ENCODE measurements at places on chromosomes 2 and 18. TPM values are rescaled to one million over a fixed set of nuclear protein-coding genes. Genes with fewer than 3 reads are reported as not detected.
A peak's percentile ranks its signal among the peaks of the same experiment; 100 is the strongest.

DNA sequence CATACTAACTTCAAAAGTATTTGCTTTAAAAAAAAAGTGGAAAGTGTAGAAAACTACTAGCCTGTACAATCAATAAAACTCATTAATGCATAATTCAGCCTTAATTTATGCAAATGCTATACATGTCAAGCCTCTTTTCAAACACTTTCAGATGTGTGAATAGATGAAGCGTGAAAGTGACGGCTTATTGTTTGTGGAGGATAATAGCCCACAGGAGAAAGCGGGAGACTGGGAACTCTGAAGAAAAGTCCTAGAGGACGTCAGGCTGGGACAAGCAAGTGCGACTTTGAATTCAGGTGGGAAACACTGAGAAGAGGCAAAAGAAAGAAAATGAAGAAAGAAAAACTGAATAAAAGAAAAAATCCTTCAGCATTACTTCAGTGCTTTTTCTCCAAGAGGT lies 108.5 kb downstream of the STK39 start:
- DNase-seq, result no peak

GRCh38 chr2:133420788-133421187 lies 147.5 kb downstream of the NCKAP5 start:
- DNase-seq, result no peak

- DNase-seq, result no peak
Measured at GRCh38 chr2:65319674-65320041, 92.0 kb downstream of the ACTR2 start.

- DNase-seq, result no peak
Measured at GRCh38 chr2:208046686-208047085, 21.4 kb upstream of the PLEKHM3 start.

Gene DSG1
- not detected for total RNA-seq

DNA sequence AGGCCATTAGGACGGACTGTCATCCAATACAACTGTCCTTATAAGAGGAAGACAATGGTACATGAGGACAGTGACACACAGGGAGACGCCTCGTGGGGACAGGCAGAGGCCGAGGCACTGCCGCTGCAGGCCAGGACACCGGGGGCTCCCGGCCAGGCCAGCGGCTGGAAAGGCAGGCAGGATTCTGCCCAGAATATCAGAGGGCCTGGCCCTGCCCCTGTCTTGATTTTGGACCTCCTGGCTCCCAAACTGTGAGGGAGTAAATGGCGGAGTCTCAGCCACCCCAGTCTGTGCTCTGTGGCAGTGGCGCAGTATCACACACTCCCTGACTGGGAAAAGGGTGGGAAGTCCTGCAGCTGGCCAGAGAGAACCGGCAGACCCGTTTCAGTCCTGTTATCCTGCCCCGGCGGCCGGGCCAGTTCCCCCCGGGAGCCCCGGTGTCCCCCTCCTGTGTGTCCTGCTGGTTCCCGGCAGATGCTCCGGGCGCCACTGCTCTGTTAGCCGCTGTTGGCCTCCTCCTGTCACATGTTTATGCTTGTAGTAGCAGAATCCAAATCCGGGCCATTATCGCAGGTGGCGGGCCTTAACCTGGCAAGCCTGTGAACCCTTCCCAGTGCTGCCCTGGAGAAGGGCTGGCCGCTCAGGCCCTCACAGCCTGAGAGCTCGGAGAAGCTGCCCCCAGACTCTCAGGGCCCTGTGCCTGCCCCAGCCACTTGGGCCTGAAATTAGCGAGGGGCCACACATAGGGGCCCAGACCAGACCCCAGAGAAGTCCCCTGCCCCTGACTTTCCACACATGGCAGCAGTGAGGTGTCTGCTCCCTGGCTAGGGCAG lies 31.4 kb upstream of the TAF1B start:
- no peak for DNase-seq

Gene PIEZO2
- not detected for total RNA-seq

Gene GALR1
- total RNA-seq, result not detected

Gene CELF4
- total RNA-seq, result not detected

DNA sequence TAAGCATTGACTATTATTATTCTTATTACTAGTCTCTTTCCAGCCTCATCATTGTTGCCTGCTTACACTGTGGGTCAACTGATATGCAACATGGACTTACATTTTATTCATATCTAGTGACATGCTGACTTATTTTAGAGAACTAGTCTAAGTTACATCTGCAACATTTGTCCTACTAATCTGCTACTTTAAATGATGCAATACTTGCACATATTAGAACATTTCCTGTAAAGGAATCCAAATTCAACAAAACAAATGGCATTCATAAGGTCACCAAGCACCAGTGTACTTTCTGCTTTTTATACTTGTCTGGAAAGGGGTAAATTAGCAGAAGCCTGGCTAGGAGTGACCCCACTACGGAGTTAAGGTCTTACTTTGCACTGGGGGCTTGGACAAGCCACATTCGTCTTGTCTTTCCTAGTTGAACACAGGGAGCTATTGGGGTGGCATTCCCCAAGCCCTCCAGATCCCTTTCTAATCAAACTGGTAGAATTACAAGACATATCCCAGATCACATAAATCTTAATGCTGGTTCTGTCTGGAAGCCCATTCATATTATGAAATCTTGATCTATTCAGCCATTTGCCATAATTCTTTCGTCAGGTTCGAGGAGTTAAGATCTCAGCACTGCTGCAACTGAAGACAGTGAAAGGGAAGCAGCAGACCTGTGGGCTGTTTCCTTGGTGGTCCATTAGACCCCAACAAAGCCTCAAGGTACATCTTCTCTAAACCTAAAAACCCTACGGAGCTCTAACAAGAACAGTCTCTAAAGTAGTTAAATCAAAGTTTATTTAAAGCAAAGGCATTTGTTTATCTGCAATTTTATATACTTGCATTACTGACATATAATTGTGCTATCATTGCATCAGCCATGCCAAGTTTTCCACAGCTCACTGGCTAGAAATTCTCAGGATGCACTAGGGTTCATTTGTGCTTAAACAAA lies 49.9 kb upstream of the RTN4 start:
- peak; percentile 88 for DNase-seq

Gene DAPL1
- total RNA-seq, result not detected

GRCh38 chr2:190718652-190719526 lies 70.0 kb downstream of the NAB1 start:
- peak; percentile 35 for DNase-seq

DNA sequence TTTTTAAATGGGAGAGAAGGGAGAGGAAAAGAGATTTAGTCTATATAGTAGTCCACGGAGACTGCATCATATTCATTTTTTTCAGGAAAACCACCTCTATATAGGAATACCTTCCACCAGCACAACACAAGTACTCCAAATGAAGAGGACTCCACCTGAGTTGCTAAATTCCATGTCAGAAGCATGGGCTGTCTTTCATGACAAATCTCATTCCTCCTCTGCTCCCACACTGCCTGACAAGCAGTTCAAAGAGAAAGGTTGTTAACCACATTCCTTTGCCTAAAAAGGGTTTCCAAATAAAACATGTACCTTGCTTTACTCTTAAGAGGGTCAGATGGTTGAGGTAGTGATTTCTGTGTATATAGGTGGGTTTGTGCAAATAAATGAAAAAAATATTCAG lies 122.0 kb downstream of the TMEFF2 start:
- no peak for DNase-seq

Gene TXNDC2
- 0.17 TPM for total RNA-seq

DNA sequence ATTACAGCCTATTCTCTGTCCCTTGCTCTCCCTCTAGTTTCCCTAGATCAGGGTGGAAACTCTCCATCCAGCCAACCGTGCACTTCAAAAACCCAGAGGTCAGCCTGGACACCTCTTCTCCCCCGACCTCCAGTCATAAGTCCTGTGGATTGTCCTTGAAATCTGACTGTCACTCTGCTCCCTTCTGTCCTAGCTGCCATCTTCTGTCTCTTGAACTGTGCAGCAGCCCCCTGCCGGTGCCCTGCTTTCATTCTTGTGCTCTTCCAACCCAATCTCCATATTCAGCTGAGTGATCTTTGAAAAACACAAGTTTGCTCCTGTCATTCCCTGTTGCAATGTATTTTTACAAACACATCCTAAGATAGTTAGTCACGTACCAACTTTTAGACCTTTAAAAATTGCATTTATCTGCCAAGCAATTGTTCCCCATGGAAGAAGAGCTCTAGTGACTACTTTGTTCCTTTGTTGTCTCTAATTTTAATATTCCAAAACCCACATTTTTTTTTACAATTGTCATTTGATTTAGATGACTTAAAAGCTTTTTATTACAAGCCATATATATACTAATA lies 254.3 kb downstream of the CAMKMT start:
- DNase-seq, result no peak

- no peak for DNase-seq
Measured at GRCh38 chr2:19848952-19849351, 52.8 kb downstream of the TTC32 start.

DNA sequence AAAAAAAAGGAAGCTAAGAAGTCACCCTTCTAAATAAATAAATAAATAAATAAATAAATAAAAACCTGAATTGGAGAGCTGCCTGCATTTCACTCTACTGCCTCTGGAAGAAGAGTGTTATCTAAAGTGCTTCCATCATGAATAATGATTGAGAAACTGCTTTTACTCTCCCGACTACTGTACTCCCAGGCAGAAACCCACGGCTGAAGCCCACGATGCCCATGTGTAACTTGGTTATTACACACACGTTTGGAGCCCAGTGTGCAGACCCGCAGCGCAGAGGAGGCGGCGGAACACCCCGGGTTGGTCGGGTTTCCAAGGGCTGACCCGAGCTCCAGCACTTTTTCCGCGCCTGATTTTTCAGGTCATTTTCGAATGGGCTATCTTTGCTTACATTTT lies 697 bp upstream of the SPATS2L start:
- DNase-seq, result no peak

Gene CEP68
- 8.0 TPM for total RNA-seq

DNA sequence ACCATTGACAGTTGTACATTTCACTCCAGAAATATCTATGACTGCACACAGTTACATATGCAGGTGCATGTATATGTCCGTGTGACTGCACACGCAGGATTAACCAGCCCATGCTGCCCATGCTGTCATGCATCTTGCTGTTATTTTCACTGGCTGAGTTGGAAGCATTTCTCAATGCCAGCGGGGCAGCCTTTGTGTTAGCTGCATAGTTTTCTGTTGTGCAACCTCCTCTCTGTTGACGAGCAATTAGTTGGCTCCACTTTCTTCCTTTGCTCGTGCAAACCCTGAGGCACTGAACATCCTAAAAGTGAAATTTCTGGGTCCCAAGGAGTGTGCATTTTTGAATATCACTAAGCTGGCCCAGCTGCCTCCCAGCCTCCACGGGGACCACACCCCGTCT lies 133.4 kb upstream of the GLI2 start:
- DNase-seq, result no peak

DNA sequence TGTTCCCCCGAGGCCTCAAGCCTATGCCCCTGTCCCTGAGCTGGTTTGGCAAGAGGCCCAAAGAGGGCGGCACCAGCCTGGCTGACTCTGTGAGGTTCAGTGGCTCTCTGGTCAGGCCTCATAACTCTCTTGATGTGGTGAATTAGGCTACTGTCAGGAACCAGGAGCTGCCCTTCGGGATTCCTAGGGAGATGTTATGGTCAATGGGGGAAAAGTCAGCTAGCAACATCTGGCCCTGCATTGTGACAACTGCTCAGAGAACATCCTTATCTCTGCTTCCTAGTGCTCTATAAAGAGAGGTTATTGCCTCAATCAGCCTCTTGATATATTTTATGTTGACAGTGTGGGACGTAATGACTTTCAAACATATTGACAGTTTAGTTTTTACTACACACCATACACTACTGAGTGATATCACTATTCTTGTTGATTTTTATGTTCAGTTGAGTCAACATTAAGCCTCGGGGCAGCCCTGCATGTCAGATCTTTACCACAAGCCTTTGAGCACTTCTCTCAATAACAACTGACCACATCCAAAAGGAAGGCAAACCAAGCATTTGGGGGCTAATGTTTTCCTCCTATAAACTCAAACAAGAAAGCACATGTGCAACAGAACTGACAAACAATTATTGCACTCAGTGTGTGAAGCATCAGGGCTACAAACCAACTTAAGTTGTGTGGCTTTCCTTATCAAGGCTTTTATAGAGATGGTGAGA lies 448.3 kb upstream of the SLC14A2 start:
- DNase-seq, result no peak

- no peak for DNase-seq
Measured at GRCh38 chr18:41690332-41691127, 264.5 kb upstream of the PIK3C3 start.

Gene MGAT4A
- 2.7 TPM for total RNA-seq

DNA sequence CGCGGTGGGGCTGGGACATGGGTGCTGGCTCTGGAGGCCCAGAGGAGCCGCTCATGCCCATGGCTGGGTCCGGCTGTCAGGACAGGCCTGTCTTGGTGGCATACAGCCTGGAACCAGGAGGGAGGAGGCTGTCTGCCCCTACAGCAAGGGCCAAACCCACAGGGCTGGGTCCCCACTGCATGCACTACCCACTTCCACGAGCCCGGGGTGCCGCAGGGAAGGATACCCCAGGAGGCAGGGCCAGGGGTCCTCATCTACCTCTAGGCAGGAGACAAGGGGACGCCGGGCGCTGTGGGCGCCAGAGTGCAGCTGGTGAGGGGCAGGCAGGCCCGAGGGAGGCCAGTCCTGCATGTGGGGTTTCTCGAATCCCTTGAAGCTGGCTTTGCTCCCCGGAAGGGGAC lies 95.1 kb upstream of the GPC1 start:
- DNase-seq, result no peak

DNA sequence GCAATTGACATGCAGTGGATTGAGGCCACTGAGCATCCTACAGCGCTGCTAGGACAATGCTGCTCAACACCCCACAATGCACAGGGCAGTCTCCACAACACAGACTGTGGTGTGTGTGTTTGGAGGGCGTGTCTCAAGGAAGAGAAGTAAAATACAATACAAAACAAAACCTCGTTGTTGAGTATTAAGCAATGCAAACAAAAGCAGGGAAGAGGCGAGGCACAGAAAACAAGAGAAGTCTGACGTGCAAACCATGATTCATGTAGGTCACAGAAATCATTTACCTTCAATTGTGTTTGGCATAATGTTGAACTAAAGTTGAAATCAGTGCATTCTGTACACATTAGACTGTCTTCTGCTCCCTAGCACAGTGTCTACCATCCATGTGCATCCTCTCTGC lies 260.9 kb downstream of the PHLPP1 start:
- no peak for DNase-seq

GRCh38 chr2:66445925-66446871 lies 11.3 kb downstream of the MEIS1 start:
- no peak for DNase-seq

GRCh38 chr18:60377778-60378469 lies 5.3 kb upstream of the MC4R start:
- peak; percentile 7 for DNase-seq

Gene CFC1
- total RNA-seq, result not detected

Gene UGT1A4
- not detected for total RNA-seq

GRCh38 chr2:150119819-150120218 lies 367.6 kb downstream of the RND3 start:
- DNase-seq, result no peak

- DNase-seq, result no peak
Measured at GRCh38 chr2:12965540-12966269, 249.0 kb downstream of the TRIB2 start.

Gene YPEL5
- 50.2 TPM for total RNA-seq

- no peak for DNase-seq
Measured at GRCh38 chr18:71020342-71021029, 731.6 kb downstream of the SOCS6 start.
